Vagina (tissue), 2 donors: ENCODE measurements at places on chromosomes 6 and 20.

GRCh38 chr6:12160326-12160725, 129.8 kb upstream of the EDN1 start:
- no peak for DNase-seq

DNA sequence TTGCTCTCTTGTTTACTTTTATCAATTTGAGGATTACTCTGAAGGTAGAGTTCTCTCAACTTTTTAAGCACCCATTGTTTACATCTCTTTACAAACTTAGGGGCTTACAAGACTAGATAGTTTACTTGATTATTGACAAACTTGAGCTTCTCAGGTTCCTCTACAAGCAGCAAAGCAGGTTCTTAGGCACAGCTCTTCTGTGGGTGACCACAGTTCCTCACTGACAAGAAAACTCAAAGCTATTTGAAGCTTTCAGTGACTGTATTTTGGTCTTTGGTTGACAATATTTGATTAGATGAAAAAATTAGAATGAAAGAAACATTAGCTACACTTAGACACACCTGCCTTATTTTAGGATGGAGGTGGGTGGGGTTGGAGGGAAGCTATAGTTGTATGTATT, 327.3 kb upstream of the RUNX2 start:
- DNase-seq: no peak

DNA sequence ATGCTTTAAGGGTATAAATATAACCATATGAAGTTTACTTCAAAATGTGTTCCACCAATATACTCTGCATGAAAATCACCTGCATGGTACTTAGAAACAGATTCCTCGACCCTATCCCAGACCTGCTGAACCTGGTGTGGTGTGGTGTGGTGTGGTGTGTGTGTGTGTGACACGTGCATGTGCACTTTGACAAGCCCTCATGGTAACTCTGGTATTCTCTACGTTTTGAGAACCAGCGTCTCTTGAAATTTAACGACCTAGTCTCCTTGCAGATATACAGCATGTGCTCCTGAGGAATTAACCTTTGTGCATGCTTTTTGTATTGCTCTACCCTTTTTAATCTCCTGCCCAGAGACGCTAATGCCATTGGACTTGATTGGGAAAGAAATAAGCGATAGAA, 29.5 kb downstream of the GGTLC1 start:
- DNase-seq: no peak

DNA sequence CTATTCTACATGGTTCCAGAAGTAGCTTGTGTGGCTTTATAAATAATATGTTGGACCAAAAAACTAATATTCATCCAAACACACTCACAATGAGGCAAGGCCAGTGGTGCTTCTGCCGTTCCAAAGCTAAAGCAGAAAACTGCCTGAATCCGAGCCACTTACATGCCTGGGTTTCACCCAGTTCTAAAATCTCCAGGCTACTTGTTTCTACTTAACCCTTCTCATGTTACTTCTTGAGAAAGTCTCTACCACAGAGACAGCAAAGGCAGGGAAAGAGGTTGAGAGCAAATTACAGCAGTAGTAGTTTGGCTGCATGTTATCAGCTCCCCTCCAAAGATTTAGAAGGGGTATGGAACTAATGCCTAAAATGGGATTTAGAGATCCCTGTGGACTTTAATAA, 62.0 kb downstream of the FAXC start:
- DNase-seq: no peak

DNA sequence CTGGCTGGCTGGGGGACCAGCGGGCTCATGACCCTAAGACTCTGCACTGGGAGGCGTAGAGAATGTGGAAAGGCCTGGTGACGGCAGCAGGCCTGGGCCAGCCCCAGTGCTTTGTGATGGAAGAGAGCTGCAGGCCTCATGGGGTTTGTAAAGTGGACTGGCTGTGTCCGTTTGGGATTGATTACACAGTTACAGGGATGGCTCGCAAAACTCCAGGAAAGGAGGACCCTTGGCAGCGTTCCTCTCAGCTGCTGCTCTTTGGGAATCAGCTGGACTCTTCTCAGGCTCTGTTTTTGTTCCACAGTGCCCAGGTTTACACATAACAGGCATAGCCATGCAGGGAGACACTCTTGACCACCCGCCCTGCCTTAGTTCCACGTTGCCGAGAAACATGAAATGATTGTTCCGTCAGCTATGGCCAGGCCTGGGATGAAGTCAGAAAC, 89.0 kb downstream of the SLX4IP start:
- DNase-seq: no peak

- no peak for DNase-seq
Measured at GRCh38 chr6:24205020-24205492, 79.0 kb downstream of the NRSN1 start.

DNA sequence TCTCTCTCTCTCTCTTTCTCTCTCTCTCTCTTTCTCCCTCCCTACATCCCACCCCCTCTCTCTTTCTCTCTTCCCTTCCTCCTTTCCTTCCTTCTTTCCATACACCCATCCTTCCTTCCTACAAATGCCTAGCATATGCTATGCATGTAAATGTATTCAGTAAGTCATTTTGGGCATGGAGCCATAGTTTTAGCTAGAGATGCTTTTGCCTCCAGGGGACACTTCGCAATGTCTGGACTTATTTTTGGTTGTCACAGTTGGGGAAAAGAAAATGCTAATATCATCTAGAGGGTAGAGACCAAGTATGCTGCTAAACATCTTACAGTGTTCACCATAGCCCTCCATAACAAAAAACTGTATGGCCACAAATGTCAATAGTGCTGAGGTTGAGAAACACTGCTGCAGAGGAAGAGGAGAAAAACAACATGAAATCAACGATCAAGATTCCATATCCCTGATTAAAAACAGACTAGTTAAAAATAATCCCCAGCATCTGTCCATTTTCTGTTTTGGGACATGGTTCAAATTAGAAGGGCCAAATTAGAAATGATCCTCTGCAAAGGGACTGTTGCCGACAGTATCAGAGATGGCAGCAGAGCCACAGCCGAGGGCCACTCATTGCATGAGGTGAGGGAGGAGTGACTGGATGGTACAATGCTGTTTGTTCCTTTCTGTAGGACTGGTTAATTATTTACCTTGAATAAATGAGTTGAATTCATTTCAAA, 152.7 kb downstream of the SH3BGRL2 start:
- no peak for DNase-seq

DNA sequence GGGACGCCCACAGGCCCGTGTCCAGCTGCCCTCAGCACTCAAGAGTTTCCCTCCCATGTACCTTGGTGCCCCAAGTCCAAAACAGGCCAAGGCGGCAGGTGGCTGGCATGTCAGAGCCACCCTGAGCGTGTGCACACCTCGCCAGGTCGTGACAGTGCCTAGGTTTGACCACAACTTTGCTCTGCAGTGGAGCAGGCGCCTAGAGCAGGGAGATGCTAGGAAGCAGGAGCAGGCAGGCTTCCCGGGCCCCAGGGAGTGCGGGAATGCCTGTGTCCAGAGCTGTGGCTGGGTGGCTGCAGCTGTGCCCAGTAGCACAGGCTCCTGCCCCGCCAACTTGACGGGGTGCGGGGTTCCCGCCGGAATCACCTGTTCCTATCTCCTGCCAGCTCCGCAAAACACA, 380.8 kb upstream of the IMPG1 start:
- no peak for DNase-seq

- no peak for DNase-seq
Measured at GRCh38 chr6:168116438-168116974, 37.5 kb upstream of the FRMD1 start.

GRCh38 chr20:871948-872347, 38.4 kb downstream of the FAM110A start:
- no peak for DNase-seq

DNA sequence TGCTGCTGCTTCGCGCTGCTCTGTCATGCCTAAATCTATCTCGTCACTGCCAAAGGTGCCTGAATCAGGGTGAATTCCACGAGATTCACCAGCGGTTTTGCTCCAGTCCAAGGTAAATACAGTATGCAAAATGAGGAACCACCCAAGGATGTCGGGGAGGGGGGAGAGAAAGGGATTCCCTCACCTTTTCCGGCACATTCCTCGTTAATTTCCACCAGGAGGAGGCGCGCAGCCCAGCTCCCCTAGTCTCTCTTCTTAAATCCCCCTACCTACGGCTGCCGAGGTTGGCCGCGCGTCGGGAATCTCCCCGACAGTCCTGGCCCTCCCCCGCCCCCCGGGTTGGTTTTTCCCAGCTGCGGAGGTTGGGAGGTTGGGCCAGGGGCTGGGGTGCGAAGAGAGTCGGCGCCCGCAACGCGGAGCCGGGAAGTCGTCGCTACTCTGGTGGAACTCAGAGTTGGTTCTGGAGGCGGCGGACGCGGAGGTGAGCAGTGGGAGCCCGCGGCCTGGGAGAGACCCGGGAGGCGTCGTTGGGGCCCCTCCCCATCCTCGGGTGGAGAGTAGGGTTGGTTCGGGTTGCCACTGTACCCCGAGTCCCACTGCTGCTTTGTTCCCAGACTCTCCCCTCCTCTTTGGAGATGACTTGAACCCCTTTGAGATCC, at the start of gene TPBG:
Gene TPBG, plus strand, starts transcription at position 390 of the 659 bp plus-strand sequence. CDS start 1,145 bp downstream, outside the sequence.
- no peak for DNase-seq

DNA sequence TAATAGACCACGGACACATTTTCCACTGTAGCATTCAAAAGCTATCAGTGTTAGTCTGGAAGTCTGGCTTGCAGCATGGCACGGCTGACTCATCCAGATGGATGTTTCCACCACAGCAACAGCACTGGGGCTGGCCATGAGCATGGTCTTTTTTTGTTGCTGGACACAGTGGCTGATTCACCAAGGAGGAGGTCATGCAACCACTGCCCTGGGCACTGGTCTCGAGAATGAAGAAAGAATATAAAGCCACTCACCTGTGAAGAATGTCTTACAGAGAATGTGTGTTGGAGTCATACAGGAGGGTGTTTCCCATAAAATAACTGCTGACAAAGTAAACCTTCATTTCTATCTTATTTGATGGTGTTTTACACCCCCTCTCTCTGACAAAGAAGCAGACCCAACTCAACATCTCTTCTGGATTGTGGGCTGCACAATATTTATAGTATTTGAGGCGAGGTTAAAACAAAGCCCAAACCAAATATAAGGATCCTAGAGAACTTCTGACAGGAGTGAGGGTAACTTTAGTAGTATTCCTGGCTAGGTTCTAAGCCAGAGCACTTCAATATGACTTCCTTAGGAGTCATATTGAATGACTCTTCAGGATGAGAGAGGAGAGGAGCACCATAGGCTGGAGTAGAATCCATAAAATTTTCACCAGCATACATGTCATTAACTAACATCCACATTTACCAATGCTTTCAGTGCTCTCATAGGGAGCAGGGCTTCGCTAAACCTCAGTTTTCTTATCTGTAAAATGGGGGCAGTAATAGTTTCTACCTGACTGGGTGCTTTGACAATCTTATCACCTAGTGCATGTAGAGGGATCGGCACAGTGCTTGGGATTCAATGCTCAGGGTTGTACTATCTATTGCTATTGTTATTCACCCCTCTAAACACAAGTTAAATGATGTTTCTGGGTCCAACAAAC, 121.4 kb downstream of the KIF13A start:
- no peak for DNase-seq

DNA sequence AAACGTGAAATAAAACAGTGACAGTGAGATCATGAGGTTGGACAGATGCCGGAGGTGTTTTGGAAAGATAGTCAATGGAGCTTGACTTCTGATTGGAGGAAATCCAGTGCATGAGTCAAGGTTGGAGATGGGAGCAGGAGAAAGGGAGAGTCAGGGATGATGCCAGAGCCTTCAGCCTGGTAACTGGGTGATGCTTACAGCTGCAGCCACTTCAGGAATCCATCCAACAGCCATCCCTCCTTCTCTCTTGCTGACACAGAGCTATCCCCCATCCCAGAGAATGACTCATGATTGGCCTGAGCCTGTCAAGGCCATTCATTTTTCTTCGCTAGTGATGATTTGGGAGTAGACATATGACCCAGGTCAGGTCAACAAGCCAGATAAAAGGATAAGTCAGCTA, 112.8 kb downstream of the SAMD5 start:
- no peak for DNase-seq

DNA sequence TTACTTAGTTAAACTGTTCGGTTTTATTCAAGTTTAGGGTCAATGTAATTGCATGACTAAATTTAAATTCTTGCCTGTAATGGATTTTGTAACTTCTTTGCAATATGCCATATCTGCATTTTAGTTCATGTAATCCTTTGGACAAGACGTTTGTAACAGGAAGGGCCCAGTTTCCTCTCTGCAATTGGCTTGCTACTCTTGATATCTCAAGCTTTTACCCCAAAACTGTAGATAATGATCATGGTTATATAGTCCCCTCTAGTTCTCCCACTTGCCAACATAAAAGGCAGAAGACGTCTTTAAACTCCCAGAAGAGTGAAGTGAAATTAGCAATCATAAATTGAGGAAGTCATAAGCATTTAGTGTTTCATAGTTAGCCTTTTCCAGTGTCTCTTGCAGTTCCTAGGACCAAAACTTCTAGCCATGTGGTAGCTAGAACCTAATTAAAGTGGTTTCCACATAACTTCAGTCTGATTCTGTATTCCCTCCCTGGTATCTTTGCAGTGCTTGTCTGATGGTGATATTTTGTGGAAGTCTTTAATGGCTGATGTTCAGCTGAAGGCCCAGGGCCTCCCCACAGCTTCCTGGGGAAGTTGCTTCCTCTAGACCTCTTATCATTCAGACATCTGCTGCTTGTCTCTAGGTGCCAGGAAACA, 117.8 kb upstream of the SUPT3H start:
- no peak for DNase-seq

- no peak for DNase-seq
Measured at GRCh38 chr20:41276317-41276751, 41.2 kb downstream of the ZHX3 start.

DNA sequence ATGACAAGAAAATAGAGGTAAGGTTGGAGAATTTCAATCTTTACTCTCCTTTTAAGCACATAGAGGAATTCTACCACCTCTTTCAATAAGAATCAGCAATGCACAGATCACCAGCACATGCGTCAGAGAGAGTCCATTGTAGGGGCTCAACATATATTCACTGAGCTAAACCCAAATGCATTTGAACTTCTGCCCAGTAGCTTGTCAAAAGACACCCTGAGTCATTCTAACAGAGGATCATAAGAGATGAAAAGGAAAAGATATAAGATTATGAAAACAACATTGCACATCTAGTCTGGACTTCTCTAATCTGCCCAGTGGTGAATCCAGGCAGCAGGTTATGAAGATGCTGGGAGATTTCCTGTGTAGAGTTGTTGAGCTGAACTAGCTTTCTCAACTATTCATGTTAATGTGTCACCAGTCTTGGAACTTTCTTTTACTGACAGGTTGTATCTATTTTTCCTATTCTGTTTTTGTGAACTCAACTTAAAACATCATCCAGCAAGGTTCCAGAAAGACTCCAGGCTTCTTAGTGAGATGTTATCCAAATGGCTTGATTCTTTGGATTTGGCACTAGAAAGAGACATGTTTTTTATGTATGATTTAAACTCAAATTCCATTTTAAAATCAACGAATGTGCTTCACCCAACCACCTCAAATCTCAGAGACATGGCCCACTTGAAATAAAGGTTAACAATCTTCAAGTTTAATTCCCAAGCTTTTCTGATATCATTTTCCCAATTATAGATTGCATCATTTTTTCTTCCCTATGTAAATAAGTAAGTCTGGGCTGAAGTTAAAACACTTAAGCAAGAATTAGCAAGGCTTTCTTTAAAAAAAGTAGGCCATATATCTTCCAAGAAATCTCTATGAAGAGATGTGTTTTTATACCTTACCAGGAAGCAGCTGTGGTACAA, 89.3 kb downstream of the TSHZ2 start:
- DNase-seq: no peak
